ENCODE measurements at places on chromosomes 1 and 21.
A peak's percentile ranks its signal among the peaks of the same experiment; 100 is the strongest.

DNA sequence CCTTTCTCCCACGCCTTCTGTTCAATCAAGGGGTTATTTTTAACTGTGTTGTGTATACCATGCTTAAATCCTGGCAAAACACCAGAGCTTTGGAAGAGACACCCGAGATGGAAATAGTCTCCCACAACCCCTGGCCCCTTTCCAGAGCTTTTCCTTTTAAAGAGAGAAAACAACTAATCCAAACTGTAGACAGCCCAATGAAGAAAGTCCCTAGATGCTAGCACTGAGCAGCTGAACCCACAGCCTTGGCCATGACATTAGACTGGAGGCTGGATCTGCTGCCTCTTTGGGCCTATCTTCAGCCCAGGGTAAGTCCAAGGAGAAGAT lies 64.9 kb upstream of the ARTN start:
- DNase-seq: peak; percentile 86

- no peak for DNase-seq
Observed at GRCh38 chr1:154148807-154149206, 6.1 kb downstream of the NUP210L start.

GRCh38 chr1:58440696-58441095 lies 105.8 kb downstream of the OMA1 start:
- DNase-seq: peak; percentile 7

DNA sequence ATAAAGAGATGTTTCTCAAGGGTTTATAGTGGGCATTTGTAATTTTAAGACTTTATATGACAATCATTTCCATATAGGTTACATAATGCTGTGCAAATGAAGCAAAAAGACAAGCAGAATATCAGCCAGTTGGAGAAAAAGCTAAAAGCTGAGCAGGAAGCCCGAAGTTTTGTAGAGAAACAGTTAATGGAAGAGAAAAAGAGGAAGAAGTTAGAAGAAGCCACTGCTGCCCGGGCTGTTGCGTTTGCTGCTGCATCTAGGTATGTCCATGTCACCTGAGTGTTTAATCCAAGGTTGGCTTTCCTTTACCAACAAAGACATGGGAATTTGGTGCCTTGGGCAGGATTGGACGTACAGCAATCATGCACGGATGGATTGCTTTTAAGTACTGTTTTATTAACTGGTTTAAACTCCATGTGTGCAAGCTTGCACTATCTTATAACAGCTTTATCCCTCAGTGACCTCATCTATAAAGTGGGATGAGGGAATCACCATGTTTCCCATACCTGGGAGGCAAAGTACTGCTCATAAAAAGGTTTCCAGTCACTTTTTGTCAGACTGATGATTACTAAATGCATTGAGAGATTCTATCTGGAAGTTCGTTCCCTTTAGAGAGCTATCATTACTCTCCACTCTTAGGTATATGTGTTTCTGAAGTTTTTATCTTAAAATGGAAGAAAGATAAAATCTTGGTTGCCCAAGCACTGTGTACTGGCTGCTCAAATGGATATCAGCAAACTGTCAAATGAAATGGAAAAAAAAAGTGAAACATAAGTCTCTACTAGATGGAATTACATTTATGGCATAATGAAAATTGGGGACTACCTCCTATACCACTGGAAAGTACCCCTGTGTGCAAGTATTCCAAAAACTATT lies 55.1 kb downstream of the MACO1 start:
- DNase-seq: no peak

- no peak for DNase-seq
Observed at GRCh38 chr1:245046315-245046714, 108.5 kb upstream of the KIF26B start.

DNA sequence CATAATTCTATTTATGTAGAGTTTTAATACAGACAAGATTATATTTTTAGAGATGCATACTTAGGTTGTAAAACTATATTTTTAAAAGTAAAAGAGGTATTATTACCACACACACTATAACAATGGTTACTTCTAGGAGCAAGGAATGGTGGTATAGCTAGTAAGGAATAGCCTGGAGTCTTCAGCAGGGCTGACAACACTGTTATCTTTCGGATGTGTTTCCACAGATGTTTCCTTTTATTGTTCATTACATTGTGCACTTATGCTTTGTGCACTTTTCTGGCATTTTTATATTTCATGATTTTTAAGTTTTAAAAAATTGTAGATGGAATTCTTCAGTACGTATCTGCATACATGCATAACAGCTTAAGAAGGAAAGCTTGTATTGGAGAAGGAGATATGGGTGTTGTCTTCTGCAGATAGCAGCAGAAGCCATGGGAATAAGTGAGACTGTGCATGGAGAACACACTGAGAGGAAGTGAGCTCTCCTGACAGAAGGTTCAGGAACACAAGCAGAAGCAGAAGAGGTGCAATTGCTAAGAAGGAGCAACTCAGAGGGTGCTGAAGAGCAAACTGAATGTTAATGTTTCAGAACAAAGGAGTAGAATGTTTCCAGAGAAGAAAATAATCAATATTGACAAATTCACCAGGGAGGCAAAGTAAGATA lies 91.8 kb downstream of the UCHL5 start:
- no peak for DNase-seq

- DNase-seq: no peak
Observed at GRCh38 chr1:36380143-36380619, 5.5 kb downstream of the STK40 start.

- DNase-seq: no peak
Observed at GRCh38 chr1:166032572-166033371, 134.0 kb downstream of the FAM78B start.

- no peak for DNase-seq
Observed at GRCh38 chr21:44298301-44298700, 1.6 kb upstream of the PFKL start.

DNA sequence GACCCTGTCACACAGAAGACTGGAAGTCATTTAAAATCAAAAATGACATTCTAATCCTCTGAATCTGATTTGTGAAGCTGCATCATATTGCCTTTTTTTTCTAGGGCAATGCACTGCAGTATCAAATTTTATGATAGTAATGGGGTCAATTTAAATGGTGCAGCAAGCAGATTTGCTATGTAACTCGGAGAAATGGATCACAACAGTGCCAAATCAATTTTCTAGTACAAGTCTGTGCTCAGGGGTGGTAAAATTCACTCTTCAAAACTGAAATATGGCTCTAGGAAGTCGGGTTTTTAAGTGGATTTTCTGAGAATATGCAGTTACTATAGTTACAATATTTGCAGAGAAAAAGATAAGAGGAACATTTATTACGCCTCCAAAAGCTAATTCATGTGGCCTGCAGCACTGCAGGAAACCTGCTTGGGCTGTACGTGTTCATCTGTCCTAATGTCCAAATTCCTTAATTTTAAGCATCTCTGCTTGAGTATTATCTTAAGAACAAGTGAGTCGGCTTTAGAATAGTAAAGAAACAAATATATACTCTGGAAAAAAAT lies 31.5 kb downstream of the HLCS start:
- DNase-seq: no peak

GRCh38 chr1:235831148-235831547 lies 35.6 kb downstream of the LYST start:
- peak; percentile 49 for DNase-seq

GRCh38 chr1:247347477-247348222 lies 16.0 kb upstream of the ZNF496 start:
- DNase-seq: no peak

GRCh38 chr1:15531682-15532081 lies 5.0 kb downstream of the DNAJC16 start:
- DNase-seq: no peak

DNA sequence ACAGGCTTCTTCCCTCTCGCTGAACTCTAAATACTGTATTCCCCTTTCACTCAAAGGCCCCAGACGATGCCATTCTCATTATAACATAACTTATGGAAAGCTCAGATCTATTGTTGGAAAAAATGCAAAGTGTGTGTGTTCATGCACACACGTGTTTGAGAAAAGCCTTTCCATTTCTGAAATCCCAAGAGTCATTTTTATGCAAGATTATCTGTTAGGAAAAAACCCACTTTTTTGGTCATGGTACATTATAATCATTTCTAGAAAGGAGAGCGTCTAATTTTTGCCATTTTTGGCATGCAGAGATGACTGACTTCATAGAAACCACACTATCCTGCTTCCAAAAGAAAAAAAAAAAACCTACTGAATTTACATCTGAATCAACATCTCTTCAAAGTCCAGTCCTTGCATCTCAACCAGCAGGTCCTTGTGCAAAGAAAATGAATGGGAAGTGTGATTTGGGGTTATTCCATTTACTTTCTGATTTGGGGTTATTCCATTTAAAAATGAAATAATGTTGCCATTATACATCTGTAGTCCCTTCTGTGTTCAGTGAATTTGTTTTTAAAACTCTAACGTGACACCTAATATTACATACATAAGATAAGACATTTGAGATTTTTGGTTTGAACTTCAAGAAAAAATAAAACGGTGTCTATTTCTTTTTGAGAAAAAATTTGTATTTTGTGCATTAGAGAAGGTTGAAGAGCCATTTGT lies 150.3 kb downstream of the DHRS3 start:
- no peak for DNase-seq

GRCh38 chr1:111052246-111052645 lies 87.6 kb downstream of the DRAM2 start:
- DNase-seq: peak; percentile 39

GRCh38 chr21:43025636-43026180 lies 49.9 kb downstream of the CBS start:
- peak; percentile 93 for DNase-seq

DNA sequence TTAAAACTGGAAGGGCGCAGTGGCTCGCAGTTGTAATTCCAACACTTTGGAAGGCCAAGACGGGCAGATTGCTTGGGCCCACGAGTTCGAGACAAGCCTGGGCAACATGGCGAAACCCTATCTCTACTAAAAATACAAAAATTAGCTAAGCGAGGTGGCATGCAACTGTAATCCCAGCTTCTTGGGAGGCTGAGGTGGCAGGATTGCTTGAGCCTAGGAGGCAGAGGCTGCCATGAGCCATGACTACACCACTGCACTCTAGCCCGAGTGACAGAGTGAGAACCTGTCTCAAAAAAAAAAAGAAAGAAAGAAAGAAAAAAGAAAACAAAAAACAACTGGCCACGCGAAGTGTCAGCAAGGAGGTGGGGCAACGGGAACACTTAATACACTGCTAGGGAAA lies 6.3 kb downstream of the UBE2G2 start:
- no peak for DNase-seq

DNA sequence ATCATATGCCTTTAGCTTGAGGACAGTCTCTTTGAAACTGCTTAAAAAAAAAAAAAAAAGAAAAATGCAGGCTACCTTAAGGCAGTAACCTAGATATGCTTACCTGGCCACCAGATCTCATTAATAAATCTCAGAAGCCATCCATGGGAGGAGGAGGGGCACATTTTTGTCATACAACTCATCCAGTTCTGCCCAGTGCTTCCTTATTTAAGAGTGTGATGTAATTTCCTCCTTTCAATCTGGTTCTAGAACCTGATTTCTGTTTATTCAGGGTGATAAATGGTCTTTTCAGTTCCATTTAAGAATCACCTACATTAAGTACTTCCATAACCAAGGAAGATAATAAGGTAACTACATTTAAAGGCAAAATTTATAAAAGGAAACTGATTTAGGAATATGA lies 6.1 kb downstream of the ERRFI1 start:
- peak; percentile 76 for DNase-seq

DNA sequence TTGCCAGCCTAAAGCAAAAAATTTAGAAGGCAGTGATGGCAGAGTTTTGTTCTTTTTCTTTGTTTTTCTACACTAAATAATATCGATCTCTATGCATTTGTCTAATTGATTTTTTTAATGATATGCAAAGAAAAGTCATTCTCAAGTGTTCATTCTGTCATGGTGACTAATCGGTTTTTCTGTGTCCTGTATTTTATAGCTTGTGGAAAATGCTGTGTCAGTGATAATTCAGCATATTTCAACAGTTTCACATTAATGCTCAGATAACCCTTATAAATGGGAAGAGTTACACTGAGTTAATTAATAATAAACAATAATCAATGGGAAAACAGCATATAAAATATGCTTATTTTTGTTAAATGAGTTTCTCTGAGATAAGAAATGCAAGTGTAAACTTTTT lies 824.9 kb downstream of the AMY1C start:
- no peak for DNase-seq

DNA sequence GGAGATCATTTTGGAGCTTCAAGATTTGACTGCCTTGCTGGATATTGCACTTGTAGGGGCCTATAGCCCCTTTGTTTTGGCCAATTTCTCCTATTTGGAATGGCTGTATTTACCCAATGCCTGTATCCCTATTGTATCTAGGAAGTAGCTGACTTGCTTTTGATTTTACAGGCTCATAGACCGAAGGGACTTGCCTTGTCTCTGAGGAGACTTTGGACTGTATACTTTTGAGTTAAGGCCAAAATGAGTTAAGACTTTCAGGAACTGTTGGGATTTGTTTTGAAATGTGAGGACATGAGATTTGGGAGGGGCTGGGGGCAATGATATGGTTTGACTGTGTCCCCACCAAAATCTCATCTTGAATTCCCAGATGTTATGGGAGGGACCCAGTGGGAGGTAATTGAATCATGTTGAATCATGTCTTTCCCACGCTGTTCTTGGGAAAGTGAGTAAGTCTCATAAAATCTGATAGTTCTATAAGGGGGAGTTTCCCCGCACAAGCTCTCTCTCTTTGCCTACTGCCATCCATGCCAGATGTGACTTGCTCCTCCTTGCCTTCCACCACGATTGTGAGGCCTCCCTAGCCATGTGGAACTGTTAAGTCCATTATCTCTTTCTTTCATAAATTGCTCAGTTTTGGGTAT lies 276.1 kb downstream of the LMX1A start:
- peak; percentile 10 for DNase-seq

- no peak for DNase-seq
Observed at GRCh38 chr1:57033222-57034001, 67.6 kb upstream of the C8B start.

- no peak for DNase-seq
Observed at GRCh38 chr1:15750924-15751323, 7.7 kb upstream of the FBLIM1 start.

GRCh38 chr1:67674260-67675011 lies 10.6 kb upstream of the GADD45A start:
- peak; percentile 58 for DNase-seq

GRCh38 chr21:43317959-43318358 lies 109.0 kb downstream of the SIK1 start:
- no peak for DNase-seq

- no peak for DNase-seq
Observed at GRCh38 chr1:166605137-166605536, 234.1 kb upstream of the POGK start.

DNA sequence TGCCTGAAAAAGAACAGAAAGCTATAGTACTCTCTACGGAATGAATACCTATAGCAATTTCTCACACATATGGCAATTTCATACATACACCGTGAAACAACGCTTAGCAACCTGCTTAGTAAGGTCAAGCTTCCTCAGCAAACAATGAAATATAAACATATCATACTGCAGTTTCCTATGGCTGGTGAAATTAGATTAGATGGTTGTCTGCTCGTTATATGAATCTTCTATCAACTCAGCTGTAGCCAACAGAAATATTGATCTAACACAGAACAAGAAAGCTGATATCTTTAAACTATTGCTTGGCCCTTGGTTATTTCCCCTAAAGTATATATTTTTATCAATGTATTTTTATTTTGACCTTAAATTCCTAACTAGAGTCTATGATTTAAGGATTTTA lies 187.8 kb downstream of the SLC44A5 start:
- no peak for DNase-seq

All from iris pigment epithelial cell (primary cell).